ENCODE measurements at places on chromosomes 5 and 9.

DNA sequence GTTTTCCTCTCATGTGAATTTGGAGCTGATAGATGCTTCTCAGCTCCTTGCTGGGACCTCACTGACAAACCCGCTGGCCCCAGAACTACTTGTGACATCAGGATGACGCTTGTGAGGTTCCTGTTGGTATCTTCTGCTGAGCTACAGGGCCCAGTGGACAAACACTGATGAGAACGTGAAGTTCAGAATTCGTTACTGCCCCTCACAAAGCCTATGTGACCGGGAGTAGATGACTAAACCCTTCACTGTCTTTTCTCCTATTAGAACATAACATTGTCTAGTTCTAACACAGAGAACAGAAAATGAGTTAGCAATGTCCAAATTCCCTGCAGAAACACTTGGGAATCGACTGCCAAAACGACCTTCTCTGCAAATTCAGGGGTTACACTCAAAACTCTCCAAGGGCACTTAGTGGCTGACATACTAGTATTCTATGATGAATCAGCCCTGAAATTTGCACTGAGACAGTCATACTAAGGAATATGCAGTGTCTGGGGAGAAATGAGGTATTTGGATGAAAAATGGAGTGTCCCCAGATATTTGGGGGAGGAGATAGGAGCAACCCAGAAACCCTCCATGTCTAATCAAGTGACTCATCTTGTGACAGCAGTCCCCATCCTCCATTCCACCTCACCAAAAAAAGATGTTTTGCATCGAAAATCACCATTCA is 143.2 kb upstream of the TRIM32 start:
- no peak for DNase-seq

DNA sequence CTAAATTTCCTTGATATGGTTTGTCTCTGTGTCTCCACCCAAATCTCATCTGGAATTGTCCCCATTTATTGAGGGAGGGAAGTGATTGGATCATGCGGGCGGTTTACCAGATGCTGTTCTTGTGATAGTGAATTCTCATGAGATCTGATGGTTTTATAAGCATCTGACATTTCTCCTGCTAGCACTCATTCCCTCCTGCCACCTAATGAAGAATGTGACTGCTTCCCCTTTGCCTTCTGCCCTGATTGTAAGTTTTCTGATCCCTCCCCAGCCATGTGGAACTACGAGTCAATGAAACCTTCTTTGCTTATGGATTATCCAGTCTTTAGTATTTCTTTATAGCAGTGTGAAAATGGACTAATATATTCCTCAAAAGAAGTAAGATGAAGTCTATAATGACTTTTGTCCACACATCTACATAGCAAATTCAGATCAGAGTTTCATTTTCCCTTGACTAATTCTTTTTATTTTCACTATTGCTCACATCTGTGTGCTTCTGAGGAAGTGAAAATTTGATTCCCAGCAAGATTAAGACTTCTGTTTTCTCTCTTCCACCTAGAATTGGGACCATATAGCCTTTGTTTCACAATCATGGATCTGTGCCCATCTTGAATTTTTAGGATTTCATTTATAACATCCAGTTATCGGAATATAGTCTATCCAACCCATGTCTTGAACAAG is 393.5 kb downstream of the DMAC1 start:
- DNase-seq = no peak

GRCh38 chr5:125484272-125484741 is 737.9 kb upstream of the ZNF608 start:
- DNase-seq = no peak

GRCh38 chr5:41575110-41575779 is 64.8 kb upstream of the PLCXD3 start:
- no peak for DNase-seq

- no peak for DNase-seq
Measured at GRCh38 chr5:154205441-154206117, 15.0 kb downstream of the GALNT10 start.

- peak; percentile 42 for DNase-seq
Measured at GRCh38 chr9:35729700-35730485, 2.1 kb downstream of the TLN1 start.

GRCh38 chr5:147576646-147577535 is 67.0 kb upstream of the DPYSL3 start:
- peak; percentile 56 for DNase-seq

DNA sequence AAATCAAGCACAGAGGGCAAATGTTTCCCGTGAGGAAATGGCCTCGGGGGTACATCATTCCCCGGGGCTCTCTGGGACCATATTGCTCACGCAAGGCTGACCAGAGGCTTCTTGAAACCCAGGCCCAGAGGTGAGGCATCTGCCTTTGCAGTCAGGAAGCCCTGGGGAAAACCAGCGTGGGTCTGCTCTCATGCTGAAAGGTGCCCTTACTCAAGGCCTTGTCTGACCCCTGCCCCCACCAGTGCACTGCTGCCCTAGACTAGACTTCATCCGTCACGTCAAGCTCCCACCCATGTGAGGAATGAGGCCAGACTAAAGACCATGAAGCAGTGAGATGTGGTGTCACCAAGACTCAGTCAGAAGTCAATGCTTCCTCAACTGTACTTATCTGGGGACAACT is 66.1 kb downstream of the PAX5 start:
- no peak for DNase-seq

DNA sequence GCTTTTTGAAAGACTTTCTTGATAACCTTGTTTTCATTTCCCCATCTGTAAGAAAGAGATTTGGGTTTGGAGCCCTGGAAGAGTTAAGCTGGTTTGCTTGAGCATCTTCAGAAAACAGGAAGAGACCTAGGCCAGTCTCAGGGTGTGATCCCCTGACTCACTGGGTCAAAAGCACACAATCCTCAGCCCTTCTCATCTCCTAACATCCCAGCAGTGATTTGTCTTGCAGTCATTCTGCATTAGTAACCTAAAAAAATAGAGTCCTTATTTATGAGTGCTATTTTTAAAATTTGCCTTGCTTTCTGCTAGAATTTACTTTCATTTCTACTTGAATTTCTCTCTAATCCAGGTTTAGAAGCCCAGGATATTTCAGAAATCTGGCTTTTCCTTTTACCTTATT is 16.4 kb upstream of the ARSB start:
- no peak for DNase-seq

DNA sequence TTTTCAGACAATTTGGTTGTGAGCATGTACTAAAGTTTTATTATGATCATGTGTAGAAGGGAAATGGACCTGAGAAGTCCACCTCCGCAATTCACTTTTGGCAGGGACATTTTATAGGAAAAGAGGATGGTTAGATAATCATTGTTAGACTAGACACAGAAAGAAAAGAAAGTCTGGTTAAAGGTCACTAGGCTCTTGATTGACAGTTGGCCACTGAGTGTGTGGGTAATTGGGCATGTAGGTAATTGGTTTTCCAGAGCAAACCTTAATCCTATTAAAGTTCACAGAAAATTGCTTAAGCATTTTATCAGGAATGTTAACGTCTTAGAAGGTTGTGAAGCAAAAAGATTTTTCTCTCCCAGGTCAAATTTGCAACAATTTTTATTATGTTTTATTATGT is 158.5 kb upstream of the CLINT1 start:
- no peak for DNase-seq

- no peak for DNase-seq
Measured at GRCh38 chr5:2102819-2103776, 220.4 kb upstream of the IRX4 start.

DNA sequence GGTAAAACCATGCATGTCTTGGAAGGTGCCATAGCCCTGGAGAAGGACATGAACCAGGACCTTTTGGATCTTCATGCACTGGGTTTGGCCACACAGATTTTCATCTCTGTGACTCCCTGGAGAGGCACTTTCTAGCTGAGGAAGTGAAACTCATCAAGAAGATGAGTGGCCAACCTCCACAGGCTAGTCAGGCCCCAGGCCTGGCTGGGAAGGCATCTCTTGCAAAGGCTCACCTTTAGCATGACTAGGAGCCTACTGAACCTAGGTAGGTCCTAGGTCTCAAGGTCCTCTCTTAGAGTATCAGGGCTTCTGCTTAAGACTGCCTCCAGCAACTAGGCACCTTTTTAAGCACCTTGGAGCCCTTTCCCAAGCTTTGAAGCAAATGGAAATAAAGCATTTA is 1448.7 kb upstream of the ACO1 start:
- no peak for DNase-seq

GRCh38 chr9:6055216-6055615 is 39.8 kb upstream of the RANBP6 start:
- no peak for DNase-seq

- DNase-seq = no peak
Measured at GRCh38 chr9:10274175-10274574, 338.6 kb downstream of the PTPRD start.

DNA sequence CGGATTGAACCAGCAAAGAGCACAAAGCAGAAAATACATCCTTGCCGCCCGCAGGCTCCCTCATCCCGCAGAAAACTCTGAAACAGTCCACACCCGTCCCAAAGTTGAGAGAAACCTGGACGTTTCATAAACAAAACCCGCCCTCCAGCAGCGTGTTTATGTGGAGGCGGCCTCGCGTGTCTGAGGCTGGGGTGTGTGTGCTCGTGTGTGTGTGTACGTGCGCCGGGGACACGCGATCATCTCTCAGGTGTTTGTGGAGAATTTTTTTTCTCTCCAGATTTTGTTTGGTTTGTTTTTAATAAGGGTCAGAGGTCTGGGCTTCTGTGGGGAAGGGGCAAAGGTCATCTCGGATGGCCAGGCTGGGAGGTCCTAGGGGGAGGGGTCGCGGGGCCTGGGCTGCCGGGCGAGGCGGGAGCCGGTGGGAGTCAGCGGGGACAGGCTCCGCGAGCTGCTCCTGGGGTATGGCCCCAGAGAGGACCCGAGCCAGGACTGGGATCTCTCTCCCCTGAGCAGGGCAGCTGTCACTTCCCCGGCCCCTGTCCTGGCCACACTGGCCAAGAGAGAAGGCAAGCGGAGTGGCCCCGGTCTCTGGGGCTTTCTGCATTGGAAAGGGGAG is 206.4 kb downstream of the C9orf50 start:
- DNase-seq = peak; percentile 28

DNA sequence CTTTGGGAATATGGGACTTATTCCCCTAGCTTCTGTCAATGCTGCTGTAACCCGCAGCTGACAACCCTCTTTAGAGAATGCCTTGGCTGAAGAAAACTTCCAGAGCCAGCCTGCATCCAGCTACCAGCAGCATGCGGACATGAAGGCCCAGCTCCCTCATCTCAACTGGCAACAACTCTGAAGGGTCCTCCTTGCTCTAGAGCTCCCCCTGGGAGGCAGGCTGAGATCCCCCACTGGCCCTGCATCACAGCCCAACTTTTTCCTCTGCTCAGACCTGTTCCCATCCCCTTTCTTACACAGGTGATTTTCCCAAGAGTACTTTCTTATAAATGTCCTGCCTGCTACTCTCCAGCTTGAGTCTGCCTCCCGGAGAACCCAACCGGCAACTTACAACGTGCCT is 18.7 kb upstream of the WNT8A start:
- DNase-seq = peak; percentile 15

DNA sequence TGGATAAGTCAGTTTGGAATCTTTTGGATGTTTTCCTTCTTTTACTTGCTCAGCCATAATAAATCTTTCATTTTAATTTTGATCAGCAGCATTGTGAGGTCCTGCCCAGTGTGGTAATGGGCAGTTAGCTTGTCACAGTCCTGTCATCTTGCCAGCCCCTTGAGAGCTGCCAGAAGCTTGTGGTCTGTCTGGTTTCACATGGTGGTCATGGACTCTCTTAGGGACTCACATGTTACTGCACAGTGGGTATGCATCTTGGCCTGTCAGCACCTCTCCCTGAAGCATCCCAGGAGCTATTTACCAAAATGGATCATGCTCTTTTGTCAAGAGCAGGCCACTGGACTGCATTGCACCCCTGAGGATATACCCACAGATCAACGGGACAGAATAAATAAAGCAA is 60.3 kb downstream of the DAPK1 start:
- no peak for DNase-seq

GRCh38 chr5:164207646-164208045 is 702.2 kb downstream of the MAT2B start:
- DNase-seq = no peak

DNA sequence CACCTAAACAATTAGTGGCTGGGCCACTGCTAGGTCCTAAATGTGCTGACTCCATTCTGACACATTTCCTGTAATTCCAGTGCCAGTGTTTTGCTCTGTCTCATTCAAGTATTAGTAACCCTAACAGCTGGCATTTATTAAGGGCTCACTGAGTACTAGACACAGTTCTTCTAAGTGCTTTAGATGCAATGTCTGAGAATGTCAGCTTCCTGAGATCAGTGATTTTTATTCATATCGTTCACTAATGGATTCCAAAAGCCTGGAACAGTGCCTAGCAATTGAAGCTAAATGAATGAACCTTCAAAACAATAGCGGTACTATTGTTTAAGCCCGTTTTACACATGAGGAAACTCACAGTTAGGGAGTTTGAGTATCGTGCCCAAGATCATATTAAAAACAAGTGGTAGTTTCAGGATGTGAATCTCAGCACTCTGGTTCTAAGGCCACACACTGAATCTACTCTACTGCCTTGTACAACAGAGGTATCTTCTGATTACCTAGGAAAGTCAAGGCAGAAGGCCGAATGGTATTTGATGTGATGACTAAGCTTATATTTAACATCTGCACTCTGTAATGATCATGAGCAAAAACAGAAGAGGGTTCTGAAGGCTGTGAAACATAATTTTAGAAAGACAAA is 304.0 kb downstream of the PJA2 start:
- no peak for DNase-seq

DNA sequence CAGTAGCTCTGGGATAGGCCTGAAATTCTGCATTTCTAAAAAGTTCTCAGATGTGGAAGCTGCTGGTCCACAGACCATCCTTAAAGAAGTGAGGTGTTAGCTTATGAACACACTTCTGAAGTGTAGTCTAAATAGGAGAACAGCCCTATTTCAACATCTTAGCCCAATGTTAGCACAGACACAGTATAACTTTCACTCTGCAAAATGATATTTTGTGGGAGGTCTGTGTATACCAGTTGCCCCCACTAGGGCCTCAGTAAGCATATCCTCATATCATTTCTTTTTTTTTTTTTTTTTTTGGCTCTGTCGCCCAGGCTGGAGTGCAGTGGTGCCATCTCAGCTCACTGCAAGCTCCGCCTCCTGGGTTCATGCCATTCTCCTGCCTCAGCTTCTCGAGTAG is 7.5 kb upstream of the HABP4 start:
- DNase-seq = no peak

- DNase-seq = no peak
Measured at GRCh38 chr5:149206524-149207141, 65.0 kb upstream of the AFAP1L1 start.

- no peak for DNase-seq
Measured at GRCh38 chr5:156148301-156148700, 178.7 kb upstream of the SGCD start.

GRCh38 chr5:157370967-157371366 is 89.0 kb upstream of the NIPAL4 start:
- DNase-seq = no peak

GRCh38 chr5:78232163-78232562 is 62.3 kb downstream of the AP3B1 start:
- no peak for DNase-seq

Measured in activated CD4-positive, alpha-beta T cell treated with anti-CD3 and anti-CD28 coated beads, Interleukin-2, amount 50 U/mL, for 48 hours (primary cell).